ENCODE measurements at places on chromosomes 7 and 10.

DNA sequence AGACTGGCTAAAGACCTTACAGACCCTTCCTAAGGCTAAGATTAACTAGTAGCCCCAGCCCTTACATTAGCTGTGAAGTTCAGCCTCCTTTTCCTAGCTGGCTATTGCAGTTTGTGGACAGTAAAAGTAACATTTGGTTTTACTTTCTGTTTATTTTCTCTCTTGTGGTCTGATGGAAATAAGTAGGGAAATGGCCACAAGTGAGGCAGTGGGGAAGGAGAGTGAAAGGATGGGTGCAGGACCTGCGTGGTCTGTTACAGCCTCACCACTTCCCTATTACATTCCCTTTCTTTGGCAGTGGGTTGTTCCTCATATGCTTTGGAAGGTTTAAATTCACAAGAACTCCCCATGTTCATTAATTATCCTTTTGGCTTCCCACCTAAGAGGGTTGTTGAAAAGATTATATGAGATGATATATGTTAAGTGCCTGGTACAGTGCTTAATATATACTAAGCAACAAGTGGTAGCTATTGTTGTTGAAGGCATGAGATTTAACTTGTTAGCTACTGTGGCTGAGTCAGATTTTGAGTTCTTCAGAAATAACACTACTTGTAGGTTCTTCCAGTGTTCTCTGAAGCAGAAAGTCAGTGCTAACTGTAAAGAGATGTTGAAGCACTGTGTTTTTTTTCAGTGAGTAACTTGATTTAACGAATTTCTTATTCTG is 181.7 kb downstream of the ST7 start:
- no peak for DNase-seq

DNA sequence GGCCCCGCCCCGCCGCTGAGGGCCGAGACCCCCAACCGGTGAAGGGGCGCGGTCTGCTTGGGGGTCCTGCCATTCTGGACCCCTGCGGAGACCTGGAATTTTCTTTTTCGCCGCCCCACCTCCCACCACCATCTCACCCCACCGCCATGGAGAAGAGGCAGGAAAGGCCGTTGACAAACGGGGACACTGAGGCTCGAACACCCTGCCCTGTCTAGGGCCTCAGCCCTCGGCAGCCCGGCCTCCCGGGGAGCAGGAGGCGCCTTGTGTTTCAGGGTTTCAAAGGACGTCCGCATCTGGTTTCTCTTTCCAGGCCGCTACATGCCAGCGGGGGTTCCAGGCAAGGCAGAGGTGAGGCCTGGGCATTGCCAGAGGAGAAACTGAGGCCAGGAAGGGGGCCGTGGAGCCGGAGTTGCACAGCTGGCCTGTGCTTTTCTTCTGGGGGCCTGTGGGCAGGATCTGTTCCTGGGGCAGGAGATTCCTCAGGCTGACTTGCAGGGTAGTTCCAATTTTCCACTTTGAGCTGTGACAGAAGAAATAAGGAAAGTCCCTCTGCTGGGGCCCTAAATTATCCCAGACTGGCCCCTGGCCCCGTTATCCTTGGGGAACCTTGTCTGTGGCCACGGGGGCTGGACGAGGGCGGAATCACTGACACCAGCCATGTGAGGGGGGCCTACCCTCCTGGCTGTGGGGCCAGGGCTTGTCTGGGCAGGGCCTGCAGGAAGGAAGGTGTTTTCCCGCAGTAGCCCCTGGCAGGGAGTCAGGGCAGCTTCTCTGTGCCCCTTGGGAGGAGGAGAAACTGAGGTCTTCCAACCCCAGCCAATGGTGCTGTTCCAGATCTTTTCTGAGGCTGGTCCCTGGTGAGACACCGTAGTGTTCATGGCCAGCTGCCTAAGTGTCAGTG is 900 bp upstream of the MICALL2 start:
- no peak for DNase-seq

GRCh38 chr10:72392571-72392970 is 37.9 kb upstream of the DNAJB12 start:
- DNase-seq: no peak

- DNase-seq: no peak
Observed at GRCh38 chr10:119103241-119103902, 541 bp upstream of the DENND10 start.

DNA sequence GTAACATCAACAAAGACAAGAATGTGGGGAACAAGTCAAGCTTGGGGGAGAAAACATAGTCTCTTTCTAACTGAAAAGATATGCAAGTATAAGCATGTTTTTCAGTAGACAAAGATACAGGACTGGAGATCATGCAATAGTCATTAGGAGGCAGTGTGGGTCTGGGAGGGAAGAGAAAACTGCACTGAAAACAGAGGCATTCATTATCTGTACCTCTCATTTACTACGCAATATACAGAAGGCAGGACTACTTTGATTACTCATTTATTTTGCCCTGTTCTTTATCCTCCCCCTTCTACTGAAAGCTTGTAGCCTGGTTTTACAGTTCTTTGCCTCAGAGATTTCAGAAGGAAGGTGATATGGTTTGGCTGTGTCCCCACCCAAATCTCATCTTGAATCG is 341.2 kb downstream of the CRPPA start:
- DNase-seq: no peak

DNA sequence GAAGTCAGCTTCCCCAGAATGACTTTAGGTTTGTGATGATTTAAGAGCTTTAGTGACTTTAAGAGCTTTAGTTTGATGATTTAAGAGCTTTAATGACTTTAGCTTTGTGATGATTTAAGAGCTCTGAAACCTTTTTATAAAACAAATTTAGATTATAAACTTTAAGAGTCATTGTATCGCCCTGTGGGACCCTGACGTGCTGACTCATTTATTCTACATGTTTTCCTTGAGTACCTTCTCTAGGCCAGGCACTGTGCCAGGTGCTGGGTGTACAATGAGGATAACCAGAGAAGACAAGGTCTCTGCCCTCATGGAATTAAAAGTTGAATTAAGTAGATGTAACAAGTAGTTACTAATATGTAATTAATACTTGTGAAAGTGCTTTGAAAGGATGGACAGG is 45.4 kb downstream of the CNNM1 start:
- no peak for DNase-seq

- peak; percentile 15 for DNase-seq
Observed at GRCh38 chr7:101814081-101814990, 3.1 kb upstream of the CUX1 start.

GRCh38 chr7:138527746-138528223 is 67.7 kb downstream of the TRIM24 start:
- no peak for DNase-seq

GRCh38 chr10:15427843-15428414 is 56.8 kb upstream of the FAM171A1 start:
- DNase-seq: no peak

DNA sequence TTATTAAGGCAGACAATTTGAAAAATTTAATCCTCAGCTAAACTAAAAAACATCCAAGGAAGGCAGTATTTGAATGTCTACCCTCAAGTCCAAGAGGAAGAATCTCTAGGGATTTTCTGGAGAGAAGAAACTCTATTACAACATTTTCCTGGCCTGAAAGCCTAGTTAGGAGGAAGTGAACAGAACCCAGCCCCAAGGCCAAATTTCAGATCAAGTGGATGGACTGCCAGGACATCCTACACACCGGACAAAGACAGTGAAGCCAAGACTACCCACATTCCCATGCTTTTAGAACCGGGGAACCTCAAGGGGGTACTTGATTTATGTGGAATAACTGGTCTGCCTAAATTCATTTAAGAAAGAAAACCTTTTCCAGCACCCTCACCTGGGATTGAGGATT is 108.9 kb upstream of the MEOX2 start:
- no peak for DNase-seq

DNA sequence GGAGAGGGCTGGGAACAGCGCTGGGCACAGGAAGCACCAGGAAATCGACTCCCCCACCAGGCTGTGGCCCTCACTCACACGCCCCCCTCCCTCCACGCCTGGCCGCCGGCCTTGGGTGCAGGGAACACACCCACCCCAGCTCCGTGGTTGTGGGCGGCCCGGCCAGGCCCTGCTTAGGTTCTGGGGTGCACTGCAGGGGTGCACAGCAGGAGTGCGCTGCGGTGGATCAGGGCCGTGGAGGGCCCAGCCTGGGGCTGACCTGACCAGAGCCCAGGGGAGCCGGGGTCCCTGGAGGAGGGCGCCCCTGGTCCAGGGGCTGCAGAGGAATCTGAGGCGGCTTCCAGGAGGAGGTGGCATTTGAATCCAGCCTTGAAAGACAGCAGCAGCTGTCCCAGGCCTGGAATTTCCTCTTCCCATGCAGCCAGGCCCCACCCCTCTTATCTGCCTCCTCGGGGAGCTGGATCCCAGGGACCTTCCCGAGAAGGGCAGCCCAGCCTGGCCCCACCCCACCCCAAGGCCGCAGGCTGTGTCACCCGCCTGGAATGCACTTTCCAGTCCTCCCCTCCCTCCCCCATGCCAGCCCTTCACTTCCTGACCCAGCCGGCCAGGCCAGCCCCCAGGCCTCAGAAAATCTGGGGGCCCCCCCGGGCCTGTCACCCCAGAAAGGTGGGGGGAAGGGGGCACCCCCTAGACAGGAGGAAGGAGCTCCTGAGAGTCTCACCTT is 18.4 kb upstream of the PDGFA start:
- DNase-seq: no peak

- DNase-seq: peak; percentile 10
Observed at GRCh38 chr7:73699370-73700068, 16.1 kb downstream of the BUD23 start.

DNA sequence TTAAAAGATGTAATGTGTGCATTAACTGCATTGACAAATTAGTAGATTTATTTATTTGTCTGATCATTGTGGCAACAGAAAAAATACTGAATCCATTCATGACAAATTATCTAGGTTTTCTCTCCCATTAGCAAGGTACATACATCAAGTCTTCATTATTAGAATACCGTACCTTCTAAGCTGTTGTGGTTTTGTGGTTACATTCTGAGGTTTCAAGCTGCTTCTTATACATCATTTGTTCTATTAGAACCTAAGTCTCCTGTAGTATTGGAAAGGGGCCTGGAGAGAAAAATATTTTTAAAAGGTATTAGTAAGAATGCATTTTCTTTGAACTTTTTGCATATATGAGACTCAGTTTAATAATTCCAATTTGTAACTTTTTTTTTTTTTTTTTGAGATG is 26.3 kb upstream of the CACNB2 start:
- DNase-seq: no peak

GRCh38 chr7:25911738-25912607 is 240.0 kb upstream of the NFE2L3 start:
- DNase-seq: no peak
